Suppressor macrophage (primary cell): ENCODE measurements at places on chromosomes 2 and 18.

GRCh38 chr18:66495844-66496243, 108.0 kb downstream of the CDH19 start:
- peak; percentile 55 for DNase-seq

- DNase-seq = peak; percentile 92
These were observed 266.5 kb downstream of the TCF4 start for GRCh38 chr18:55321265-55322177.

GRCh38 chr2:240814946-240815760, 4.9 kb downstream of the KIF1A start:
- no peak for DNase-seq

- DNase-seq = no peak
These were observed 71.6 kb upstream of the EFEMP1 start for GRCh38 chr2:55995211-55995610.

DNA sequence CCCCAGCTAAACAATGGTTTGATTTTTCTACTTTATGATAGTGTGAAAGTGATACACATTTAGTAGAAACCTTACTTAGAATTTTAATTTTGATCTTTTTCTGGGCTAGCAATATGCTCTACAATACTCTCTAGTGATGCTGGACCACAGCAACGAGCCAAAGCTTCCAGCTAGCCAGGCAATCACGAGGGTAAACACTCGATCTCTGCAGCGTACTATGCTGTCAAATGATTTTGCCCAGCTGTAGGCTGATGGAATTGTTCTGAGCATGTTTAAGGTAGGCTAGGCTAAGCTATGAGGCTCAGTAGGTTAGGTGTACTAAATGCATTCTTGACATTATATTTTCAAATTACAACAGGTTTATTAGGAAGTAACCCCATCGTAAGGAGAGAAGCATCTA, 207.5 kb downstream of the LRRTM4 start:
- DNase-seq = no peak

- no peak for DNase-seq
These were observed 55.3 kb upstream of the ITGB6 start for GRCh38 chr2:160255408-160255807.

GRCh38 chr2:176364273-176364977, 95.2 kb downstream of the MTX2 start:
- DNase-seq = no peak

DNA sequence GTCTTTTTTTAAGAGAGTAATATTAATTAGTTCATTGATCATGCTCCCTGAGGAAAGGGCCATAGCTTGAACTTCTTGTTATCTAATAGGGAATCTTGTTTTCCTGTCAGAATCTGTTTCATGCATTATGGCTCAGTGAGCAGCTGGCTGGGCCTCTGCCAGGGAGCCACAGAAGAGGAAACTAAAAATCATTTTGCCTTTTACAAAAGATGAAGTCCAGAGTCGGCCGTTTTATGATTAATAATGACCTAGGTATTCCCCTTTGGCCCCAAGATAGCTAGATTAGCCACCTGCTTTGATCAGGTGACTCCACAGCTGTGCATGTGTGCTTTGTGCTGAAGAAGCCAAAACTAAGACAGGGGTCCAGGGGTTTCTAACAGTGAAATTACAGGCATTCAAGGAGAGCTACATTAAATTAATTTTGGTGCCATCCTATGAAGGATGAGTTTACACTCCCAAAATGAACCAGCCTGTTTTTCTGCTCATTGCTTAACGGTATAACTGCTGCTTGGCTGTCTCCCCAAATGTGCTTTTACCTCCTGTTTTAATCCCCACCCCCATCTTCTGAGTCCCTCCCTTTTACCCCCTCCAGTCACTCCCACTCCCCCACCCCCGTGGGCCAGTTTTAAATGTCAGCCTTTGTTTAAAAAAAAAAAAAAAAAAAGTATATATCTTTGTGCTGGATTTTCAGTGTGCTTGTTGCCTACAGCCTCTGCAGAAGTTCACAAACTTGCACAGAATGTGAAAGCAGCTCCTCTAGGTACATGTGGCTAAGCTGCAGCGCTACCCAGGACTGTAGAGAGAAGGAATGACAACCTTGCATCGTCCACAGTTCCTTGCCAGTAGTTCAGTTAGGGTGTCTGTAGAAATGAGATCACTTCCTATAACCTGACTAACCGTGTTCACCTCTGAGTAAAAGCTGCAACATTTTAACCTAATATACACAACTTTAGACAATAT, 93.1 kb downstream of the CABLES1 start:
- DNase-seq = peak; percentile 66

DNA sequence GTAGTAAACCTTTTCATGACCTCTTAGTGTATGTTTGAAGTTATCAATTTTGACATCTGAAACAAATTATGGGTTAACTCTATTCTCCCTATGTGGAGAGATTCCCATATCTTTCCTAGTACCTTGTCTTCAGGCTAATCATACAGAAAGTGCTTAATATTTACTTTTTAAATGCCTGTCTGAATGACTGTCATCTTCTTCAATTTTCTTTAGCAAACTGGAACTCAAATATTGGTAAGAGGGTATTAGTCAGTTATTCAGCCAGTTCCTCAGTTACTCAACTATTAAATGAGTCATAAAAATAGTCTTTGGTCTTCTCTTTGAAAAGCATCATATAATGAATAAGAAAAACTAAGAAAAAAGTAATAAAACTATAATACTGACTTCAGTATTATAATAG, 1038.0 kb upstream of the PIK3C3 start:
- no peak for DNase-seq

- DNase-seq = no peak
These were observed 170.5 kb downstream of the TGIF1 start for GRCh38 chr18:3620146-3621119.

- no peak for DNase-seq
These were observed 136.4 kb upstream of the APCDD1 start for GRCh38 chr18:10317864-10318690.

DNA sequence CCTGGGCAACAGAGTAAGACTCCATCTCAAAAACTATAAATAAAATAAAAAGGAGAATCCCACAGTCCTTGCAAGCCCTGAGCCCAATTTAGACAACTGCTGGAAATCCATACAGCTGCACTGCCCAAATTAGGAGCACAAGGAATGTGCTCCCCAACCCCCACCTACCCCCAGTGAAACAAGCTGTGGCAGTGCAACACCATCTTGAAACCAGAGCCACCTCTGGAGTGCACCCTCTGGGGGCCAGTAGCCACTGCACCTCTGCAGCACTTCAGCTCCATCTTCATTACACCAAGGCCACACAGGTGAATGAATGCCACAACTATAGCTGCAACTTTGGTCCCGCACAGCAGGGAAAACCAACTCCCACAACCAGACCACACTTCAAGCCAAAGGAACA, 37.3 kb downstream of the USP34 start:
- no peak for DNase-seq

GRCh38 chr2:8264981-8265380, 416.9 kb upstream of the ID2 start:
- DNase-seq = no peak

DNA sequence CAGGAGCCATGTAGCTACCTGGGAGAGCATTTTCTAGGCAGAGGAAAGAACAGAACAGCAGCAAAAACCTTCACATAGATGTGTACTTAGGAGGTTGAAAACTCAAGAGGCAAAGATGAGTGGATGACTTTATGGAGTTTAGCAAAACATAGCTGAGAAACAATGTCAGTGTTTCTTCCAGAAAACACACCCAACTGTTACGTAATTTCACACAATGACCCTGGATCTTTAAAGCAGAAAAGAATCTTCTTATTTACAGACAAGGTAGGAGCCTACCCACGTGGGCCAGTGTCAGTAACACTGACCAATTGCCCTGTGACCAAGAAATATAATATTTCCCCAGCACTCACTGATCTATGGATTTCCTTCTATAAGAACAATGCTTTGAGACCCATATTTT, 254.6 kb downstream of the CDH20 start:
- DNase-seq = no peak
